ENCODE measurements at places on chromosomes 12 and 14. TPM values are rescaled to one million over a fixed set of nuclear protein-coding genes. Genes with fewer than 3 reads are reported as not detected.

- DNase-seq: no peak
Measured at GRCh38 chr12:15545334-15545733, 223.0 kb downstream of the PTPRO start.

Gene TMTC2
- 25.5 TPM for total RNA-seq

GRCh38 chr14:73027984-73028383, 1.1 kb upstream of the ZFYVE1 start:
- no peak for DNase-seq

DNA sequence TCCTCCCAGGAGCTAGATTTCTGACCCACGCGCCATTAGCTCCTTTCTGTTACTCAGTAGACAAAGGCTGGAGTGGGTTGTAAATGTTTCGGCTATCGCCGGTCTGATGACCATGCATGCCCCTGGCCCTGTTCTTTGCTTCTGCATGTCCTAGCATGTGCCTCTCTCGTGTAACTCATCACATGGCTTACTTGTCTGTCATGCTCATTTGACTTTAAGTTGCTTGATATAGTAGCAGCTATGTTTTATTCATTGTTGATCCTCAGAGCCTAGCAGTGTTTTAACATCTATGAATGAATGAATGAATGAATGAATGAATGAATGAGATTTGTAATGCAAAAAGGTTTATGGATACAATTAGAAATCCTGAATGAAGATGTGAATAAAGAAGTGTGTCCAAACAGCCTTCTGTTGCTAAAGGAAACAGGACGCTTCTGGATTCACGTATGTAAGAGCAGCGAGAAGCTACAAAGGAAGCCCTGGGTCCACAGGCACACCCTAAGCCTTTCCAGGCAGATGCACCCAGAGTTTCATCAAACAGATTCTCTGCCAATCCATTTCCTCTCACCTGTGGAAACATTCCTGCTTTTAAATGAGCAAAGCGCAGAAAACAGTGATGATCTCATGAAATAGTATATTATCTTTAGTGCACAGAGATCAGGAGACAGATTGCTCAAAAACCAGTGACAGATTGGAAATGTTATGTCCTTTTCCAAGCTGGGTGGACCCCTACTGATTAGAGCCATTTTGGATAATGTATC, 3.4 kb downstream of the GSG1 start:
- no peak for DNase-seq

DNA sequence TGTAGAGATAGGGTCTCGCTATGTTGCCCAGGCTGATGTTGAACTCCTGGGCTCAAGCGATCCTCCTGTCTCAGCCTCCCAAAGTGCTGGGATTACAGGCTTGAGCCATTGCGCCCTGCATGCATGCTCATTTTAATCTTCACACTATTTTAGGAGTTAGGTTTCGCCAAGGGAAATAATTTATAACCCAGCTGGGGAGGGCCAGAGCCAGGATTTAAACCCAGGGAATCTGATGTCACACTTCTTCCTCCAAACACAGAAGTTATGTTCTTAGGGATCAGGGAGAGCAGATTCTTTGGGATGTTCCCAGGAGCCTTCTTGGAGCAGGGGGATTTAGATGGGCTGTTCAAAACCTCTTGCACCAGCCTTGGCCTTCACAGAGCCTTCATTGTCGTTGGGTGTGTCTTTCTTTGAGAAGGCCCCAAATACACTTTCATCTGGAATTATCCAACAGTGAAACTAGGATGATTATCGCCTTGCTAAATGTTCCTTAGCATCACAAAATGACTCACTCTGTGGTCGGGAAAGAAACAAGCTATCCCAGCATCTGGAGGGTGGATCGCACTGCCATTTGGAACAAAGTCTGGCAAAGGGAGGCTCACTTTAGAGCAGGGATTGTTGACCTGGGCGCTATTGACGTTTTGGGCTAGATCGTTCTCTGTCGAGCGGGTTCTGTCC, 8.2 kb upstream of the PPP1CC start:
- no peak for DNase-seq

GRCh38 chr14:44180975-44181374, 326.1 kb downstream of the FSCB start:
- DNase-seq: no peak

DNA sequence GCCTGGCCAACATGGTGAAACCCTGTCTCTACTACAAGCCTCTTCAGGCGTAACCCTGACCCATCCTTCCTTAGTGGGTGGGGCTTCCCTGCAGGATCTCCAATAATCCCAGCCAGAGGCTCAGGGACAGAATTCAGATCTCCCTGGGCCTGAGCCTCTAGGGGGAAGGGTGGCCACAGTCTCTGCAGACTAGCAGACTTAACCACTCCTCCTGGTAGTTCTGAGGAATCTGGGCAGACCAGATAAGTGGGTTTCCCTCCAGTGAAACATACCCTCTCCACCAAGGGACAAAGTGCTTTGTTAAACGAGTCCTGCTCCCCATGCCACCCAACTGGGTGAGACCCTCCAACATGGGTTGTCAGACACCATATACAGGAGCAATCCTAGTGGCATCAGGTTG, 36.6 kb upstream of the TRIM9 start:
- DNase-seq: no peak

DNA sequence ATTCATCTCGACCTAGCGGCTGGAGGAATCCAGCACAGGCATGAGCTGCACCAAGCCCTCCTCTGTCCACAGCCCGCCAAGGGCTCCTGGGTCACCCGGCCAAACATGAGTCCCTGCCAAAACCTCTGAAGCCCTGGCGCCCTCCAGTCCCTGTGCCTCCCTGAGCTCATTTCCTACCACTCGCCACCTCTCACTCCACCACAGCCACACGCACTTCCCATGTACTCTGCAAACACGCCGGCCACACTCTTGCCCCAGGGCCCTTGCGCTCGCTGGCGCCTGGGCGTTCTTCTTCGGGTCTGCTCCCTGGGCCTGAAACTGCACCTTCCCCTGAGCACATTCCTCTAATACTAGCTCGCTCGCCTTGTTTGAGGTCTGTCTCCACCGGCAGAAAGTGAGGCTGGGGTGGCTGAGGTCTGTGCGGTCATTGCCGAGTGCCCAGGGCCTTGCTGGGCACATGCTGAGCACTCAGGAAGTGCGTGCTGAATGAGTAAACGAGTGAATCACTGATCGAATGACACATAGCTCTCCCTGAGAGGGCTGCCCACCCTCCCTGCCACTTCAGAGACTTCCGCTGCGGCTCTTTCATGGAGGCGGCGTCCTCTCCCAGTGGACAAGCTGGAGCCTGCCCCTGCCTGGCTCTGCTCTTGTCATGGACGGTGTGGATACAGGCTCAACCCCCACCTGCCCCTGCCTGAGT, 33.7 kb upstream of the DLK1 start:
- DNase-seq: no peak

DNA sequence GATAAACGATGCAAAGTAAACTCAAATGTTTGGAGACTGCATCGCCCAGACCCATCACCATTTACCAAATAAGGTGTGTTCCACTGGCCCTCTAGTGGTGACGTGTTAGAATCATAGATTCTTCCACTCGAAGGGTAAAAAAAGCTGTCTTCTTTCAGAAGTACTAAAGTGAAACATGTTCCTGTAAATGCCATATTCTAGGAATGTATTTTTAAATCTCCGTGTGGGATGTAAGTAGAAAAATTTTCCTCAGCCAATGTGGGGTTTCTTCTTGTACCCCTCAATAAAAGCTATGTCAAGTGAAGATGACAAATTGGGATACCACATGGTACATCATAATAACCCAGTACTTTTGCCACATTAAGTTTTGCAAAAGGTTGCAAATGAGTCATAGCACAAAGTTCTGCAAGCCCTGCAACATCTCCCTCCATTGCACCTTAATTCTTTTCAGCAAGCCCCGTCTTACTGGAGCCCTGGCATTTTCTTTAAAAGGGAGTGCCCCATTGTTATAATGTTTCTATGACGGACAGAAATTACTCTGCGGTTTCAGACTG, 100.8 kb downstream of the CCER1 start:
- no peak for DNase-seq

- DNase-seq: peak; percentile 70
Measured at GRCh38 chr12:105330931-105331804, 677 bp downstream of the C12orf75 start.

GRCh38 chr12:124148481-124149273, 146.2 kb upstream of the RFLNA start:
- no peak for DNase-seq

DNA sequence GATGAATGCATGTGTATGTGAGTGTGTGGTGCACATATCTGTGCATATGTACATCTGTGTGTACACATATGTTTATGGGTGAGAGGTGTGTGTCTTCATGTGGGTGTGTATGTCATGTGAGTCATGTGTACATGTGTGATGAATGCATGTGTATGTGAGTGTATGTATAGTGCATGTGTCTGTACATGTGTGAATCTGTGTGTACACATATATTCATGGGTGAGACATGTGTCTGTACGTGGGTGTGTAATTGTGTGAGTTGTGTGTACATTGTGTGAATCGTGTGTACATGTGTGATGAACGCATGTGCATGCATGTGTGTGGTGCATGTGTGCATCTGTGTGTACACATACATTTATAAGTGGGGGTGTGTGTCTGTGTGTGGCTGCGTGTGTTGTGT, 146.9 kb upstream of the TMEM132C start:
- DNase-seq: no peak

DNA sequence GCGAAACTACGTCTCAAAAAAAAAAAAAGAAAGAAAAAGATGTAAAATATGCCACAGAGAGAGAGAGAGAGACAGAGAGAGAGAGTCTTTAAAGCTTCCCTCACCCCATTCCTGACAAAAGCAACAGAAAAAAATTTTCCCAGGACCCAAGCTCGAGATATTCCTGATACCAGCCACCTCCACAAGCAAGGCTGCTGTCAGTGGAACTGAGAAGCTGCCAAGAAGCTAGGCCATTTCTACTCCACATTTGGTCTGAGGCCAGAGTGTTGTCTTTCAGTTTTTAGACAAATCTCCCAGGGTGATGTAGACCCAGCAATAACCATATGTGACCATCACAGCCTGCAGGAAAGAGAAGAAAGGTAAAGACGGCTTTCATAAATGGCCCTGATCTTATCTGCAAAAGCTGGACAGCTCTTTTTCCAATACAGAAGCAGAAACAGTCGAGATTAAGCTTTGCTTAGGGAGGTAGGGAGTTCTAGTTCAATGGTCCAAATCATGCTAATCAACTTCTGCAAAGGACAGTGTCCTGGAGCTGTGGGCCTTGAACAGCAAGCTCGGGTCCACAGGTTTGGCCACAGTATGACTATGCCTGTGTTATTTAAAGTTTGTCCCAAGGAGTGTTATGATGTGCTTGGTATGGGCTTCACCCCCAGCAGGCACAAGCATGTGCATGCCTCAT, 130.3 kb upstream of the NUDT4 start:
- no peak for DNase-seq

- no peak for DNase-seq
Measured at GRCh38 chr14:31568671-31569070, 7.5 kb downstream of the NUBPL start.

Gene TAPBPL
- total RNA-seq: 23.5 TPM

DNA sequence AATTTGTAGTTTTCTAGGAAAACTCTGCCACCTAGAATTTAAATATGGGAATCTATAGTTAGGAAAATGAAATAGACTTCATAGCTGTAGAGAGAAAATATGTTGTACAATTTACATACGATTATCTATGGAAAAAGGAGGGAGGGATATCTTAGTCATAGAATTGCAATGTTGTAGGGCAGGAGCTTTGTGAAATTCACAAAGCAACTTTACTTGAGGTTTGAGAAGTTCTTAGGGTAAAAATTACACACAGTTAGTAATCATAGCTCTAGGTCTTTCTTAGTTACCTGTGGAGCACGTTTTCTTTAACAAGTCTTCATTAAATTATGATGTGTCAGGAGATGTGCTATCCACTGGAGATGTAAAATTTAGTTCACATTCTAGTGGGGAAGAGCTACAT, 61.4 kb upstream of the DBX2 start:
- no peak for DNase-seq

DNA sequence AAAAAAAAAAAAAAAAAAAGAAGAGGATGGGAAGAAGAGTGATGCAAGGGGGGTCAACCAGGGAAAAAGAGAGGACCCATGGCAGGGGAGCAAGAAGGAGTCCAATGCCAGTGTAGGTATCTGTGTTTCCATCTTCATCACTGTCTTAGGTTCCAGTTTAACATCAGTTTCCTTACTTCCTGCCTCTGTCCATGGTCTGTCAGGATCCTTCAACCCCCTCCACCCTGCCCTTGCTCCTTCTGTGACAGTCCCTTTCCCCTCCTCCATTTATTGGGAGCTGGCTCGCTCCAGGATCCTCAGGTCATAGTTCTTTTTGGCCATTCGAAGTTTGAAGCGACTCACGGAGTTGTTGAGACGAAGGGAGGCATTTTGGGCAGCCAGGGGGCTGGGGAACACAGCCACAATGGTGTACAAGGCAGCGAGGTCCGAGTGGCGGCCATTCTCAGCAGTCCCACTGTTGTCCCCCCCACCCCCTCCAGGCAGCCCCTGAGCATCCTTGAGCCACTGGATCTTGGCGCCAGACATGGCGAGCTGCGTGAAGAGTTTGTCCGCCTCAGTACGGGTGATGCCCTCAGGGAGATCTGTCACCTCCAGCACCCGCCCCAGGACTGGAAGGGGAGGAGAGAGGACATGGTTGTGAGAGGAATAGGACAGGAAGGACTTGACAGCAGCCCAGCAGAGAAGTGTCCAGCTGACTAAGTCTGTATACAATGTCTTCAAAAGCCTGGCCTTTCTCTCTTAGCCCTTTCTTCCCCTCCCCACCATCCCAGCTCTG, 3.7 kb upstream of the STAC3 start:
- no peak for DNase-seq

GRCh38 chr12:120710031-120710804, at the start of gene UNC119B:
Gene UNC119B, plus strand, starts transcription at chr12:120710458. Its CDS starts 17 bp downstream, at chr12:120710475.
- peak; percentile 87 for DNase-seq
